ENCODE measurements at places on chromosomes 5 and 9.

GRCh38 chr5:121695307-121695706, 156.4 kb upstream of the FTMT start:
- DNase-seq, result no peak

- DNase-seq, result no peak
These were observed 152.3 kb downstream of the TTC39B start for GRCh38 chr9:15154677-15155076.

- no peak for DNase-seq
These were observed 231.3 kb downstream of the PRR16 start for GRCh38 chr5:120695368-120695880.

- no peak for DNase-seq
These were observed 465.4 kb downstream of the ICE1 start for GRCh38 chr5:5887833-5888232.

- no peak for DNase-seq
These were observed 28.7 kb downstream of the INIP start for GRCh38 chr9:112689161-112689740.

GRCh38 chr5:528629-529511, 4.6 kb upstream of the SLC9A3 start:
- DNase-seq, result no peak

DNA sequence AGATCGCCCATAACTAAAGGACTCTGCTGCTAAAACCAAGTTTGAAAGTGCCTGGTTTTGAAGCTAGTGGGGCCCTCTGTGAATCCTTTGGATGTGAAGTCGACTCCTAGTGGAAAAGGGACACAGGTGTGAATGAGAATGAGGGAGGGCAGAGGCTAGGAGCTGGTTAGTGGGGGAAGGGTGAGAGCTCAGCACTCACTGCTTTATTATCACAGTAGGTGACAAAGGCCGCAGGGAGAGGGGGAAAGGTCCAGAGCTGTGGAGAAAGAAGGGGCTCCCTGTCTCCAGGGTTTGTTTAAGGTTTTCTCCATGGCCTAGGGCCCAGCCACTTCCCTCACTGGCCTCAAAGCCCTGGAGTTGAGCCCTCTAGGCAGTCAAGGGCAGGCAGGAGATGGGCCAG, 3.5 kb downstream of the HDHD3 start:
- no peak for DNase-seq

DNA sequence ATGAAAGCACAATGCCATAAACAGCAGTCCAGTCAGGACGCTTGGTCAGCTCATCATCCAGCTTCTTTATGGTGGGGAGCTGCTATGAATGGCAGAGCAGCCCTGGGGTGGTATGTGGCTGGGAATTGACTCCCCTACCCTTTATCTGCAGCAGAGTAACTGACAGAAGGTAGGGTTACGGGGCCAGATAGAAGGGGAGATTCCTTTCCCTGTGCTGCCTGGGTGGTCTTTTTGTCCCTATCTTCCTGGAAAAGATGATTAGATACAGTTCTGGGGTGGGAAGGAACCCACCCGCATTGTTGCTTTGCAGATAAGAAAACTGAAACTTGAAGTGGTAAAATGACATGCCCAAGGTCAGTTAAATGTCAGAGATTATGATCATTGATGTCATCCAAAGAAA, 405.5 kb downstream of the ARHGEF28 start:
- no peak for DNase-seq

DNA sequence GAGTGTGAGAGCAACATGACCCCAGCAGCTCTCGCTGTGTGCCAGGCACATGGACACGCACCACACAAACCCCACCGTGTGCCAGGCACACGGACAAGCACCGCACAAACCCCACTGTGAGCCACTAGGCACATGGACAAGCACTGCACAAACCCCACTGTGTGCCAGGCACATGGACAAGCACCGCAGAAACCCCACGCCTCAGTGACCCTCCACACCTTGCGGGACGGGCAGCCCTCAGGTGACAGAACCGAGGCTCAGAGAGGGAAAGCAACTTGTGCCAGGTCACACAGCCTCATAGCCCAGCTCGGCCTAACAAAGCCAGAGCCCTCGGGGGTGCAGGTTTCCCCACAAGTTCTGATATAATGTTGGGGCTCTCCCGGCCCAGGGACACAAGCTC, 2.0 kb upstream of the GPSM1 start:
- no peak for DNase-seq

DNA sequence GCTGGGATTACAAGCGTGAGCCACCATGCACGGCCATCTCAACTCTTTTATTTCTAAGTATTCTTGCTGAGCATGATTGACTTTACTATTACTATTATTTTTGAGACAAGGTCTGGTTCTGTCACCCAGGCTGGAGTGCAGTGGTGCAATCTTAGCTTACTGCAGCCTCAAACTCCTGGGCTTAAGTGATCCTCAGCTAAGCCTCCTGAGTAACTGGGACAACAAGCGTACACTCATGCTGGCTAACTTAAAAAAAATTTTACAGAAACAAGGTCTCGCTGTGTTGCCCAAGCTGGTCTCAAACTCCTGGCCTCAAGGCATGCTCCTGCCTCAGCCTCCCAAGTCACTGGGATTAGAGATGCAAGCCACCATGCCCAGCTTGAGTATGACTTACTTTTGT, 443.7 kb downstream of the ARHGEF28 start:
- DNase-seq, result no peak

DNA sequence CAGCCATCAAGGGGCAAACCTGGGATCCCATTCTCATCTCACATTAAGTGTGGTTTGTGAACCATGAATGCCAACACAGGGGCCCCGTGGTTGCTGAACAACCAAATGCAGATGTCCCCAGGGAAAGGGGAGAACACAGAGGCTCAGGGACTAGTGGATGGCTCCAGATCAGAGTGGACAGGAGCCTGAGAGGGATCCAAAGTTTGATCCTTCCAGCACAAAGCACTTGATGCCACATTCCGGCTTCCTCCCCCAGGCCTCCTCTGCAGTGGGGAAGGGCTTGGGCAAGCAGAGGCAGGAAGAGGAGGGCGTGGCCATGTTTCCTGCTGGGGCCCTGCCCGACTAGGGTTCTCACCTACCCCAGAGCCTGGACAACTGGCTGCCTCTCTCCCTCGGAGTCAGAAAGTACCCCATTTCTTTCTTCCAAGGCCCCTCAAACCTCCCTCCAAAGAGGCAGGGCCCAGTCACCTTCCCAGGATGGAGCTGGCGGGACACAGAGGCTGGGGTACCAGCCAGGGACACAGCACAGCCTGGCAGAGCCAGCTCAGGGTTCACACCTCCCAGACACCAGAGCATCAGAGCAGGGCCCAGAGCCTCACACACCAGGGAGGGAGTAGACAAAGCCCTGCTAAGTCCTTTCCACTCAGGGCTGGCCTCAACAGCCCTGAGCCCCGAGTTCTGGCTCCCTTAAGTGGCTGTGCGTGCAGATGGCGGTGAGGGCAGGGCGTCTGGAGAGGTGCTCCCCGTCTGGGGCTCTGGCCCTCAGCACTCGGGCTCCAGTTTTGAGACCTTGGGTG, 4.3 kb upstream of the RNF44 start:
- peak; percentile 75 for DNase-seq

DNA sequence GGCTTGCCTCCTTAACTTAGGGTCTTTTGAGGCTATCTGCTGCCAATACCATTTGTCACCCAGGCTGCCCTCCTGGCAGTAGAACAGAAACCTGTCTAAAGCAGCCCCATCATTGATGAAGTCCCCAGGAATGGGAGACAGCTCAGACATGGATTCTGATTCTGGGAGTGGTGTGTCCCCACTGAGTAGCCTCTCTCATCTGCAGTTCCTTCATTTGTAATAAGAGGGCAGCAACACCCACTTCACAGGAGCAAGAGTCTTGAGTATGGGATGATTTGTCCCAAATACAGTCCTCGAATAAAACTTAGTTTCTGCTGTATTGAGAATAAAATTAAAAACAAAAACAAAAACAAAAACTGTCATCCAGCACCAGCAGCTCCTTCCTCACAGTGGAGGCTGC, 167.6 kb downstream of the ASTN2 start:
- no peak for DNase-seq
